Activated CD4-positive, alpha-beta T cell treated with anti-CD3 and anti-CD28 coated beads, Interleukin-2, amount 10 ng/mL, durations not matched to agents 7 days and 5 days (primary cell): ENCODE measurements at places on chromosomes 13 and 19. TPM values are rescaled to one million over a fixed set of nuclear protein-coding genes. Genes with fewer than 3 reads are reported as not detected.

DNA sequence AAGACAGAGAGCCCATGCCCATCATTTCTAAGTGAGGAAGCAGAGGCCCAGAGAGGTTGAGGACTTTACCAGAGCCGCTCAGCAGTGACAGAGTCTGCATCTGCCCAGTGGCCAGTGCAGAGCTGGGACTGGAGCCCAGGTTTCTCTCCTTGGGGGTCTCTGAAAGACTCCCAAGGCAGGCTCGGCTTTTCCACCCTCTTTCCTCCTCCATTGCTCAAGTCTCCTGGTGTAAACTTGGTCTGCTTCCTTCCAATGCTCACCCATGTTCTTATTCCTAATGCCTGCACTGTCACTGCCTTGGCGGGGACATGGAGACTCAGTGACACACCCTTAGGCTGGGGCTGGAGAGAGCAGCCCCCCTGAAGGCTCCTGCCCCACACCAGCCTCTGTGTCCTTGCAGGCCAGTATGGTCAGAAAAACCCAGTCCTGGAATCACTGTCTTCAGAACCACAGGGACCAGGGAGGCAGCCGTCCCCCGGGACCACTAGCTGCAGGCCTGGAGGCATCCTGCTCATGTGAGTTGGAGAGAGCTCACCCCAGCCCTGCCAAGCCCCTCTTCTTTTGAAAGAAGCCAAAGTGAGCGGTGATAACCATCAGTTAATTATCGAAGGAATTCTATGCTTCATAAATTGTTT lies 211.0 kb upstream of the ZNF536 start:
- H3K4me3 ChIP-seq = no peak overlapping the region
- no peaks in the 10 kb centered on the region for H3K27me3 ChIP-seq
- no peaks in the 10 kb centered on the region for H3K36me3 ChIP-seq
- DNase-seq = no peak

GRCh38 chr13:114065141-114065925 lies 67.1 kb downstream of the RASA3 start:
- H3K36me3 ChIP-seq = peaks cover 52% of the 10 kb centered on the region
- peak overlapping the region; percentile 92 for H3K27ac ChIP-seq
- peak; percentile 66 for DNase-seq
- H3K27me3 ChIP-seq = no peaks in the 10 kb centered on the region
- H3K4me1 ChIP-seq = peaks cover 62% of the 10 kb centered on the region
- peak overlapping the region; percentile 69 for H3K4me3 ChIP-seq

GRCh38 chr19:34213283-34213682 lies 41.0 kb downstream of the LSM14A start:
- H3K27me3 ChIP-seq = no peaks in the 10 kb centered on the region
- no peak overlapping the region for H3K4me3 ChIP-seq
- peaks cover 27% of the 10 kb centered on the region for H3K4me1 ChIP-seq
- DNase-seq = no peak

DNA sequence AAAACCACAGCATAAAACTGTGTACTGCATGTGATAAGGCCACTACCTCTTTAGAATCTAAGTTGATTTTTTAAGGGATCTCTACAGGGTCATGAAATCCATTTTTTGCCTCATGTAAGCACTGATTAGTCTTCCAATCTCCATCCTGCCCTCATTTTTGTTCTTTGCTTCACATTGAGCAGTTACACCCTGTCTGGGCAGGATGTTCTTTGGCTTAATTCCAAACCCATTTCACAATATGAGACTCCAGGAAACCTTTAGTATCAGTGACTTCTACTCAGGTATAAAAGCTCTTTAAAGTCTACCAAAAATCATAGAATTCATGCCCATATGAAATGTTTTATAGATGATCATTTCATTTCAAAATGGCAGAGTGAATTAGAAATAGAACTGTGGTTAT lies 592.6 kb downstream of the TBC1D4 start:
- H3K4me3 ChIP-seq = no peak overlapping the region
- H3K27me3 ChIP-seq = peaks cover 2% of the 10 kb centered on the region
- H3K36me3 ChIP-seq = no peaks in the 10 kb centered on the region
- no peak overlapping the region for H3K27ac ChIP-seq

Gene ZNF579
- 8.0 TPM for total RNA-seq

Gene C19orf81
- total RNA-seq = not detected

GRCh38 chr13:76677043-76677442 lies 209.2 kb downstream of the KCTD12 start:
- H3K27ac ChIP-seq = no peak overlapping the region
- H3K4me1 ChIP-seq = no peaks in the 10 kb centered on the region
- H3K4me3 ChIP-seq = no peak overlapping the region
- peaks cover 7% of the 10 kb centered on the region for H3K27me3 ChIP-seq
- no peaks in the 10 kb centered on the region for H3K36me3 ChIP-seq

Gene ONECUT3
- total RNA-seq = not detected

Gene SYT5
- not detected for total RNA-seq

DNA sequence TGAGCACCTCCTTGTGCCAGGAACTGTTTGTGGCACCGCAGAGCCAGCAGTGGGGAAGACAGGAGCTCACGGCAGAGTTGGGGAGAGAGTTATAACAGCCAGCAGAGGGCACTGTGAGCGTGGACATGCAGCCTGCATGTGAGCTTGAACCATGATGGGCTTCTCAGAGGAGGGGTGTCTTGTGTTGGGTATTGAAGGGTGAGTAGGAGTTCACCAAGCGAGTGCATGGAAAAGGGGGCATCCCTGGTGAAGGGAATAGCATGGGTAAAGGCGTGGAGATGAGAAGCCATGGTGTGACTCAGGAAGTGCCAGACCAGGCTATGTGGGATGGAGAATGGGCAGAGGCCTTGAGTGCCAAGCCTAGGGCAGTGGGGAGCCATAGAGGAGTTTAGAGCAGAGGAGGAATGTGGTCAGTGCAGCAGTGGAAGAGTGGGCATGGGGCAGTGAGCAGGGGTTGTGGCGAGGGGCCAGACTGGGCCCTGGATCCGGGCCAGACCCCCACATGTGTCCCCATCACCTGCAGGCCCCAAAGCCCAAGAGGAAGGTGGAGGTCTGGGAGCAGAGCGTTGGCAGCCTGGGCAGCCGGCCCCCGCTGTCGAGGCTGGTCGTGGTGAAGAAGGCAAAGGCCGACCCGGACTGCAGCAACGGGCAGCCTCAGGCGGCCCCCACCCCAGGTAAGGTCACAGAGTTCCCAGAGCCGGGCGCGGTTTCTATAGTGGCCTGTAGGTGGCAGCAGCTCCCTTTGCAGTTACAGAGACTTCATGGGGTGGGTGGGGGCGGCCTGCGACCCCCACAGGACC lies 11.8 kb upstream of the SHD start:
- no peaks in the 10 kb centered on the region for H3K27me3 ChIP-seq
- H3K4me1 ChIP-seq = peaks cover 35% of the 10 kb centered on the region
- H3K36me3 ChIP-seq = peaks cover 39% of the 10 kb centered on the region
- H3K27ac ChIP-seq = no peak overlapping the region
- peak; percentile 74 for DNase-seq

DNA sequence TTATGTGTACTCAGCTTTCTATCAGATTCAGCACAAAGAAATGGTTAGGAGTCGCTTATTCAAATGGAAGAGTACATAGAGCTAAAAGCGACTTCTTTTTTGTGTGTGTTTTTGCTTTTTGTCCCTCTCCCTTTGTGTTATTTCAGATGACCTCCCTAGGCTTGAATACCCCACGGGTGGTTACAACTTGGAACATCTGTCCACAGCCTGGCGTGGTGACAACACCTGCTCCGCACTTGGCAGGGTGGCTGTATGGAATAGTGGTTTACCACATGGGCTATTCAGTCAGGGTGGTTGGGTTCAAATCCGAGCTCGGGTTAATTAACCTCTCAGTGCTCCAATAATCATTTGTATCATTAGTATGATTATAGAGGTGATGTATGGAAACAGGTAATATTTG lies 151.6 kb upstream of the FREM2 start:
- H3K27me3 ChIP-seq = no peaks in the 10 kb centered on the region
- no peak for DNase-seq
- H3K36me3 ChIP-seq = no peaks in the 10 kb centered on the region
- no peak overlapping the region for H3K4me3 ChIP-seq
- no peaks in the 10 kb centered on the region for H3K4me1 ChIP-seq
- no peak overlapping the region for H3K27ac ChIP-seq

DNA sequence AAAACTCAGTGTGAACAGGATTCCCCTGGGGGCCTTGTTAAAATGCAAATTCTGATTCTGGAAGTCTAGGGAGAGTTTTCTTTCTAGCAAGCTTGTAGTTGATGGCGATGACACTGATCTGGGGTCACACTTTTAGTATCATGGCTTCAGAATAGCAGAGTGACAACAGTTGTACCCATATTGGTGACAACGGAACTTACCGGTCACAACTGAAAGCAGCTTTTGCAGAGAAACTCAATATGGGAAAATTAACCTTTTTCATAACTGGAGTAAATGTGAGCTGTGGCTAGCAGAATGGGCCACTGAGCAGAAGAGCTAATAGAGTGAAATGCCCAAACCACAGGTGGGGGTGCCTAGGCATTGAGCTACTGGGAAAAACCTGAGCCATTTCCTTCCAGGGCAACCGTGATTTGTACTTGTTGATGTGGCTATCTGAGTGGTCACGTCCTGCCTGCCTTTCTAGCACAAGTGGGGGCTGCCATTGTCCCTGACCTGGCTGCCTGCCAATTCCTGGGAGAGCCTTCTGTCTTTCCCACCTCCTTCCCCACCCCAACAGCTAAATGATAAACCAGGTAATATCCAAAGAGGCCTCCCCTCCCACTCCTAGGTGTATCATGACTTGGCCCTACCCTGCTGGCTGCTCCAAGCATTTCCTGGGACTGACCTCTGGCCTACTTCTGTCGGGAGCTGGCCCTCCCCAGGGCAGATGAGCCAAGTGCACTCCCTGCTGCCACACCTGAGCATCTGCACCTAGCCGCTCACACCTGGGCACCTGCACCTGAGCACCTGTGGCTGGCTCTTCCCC lies 1.7 kb upstream of the SLC10A2 start:
- no peak overlapping the region for H3K27ac ChIP-seq
- H3K27me3 ChIP-seq = no peaks in the 10 kb centered on the region
- no peak for DNase-seq
- no peak overlapping the region for H3K4me3 ChIP-seq
- no peaks in the 10 kb centered on the region for H3K4me1 ChIP-seq

GRCh38 chr19:28294395-28294794 lies 918.6 kb downstream of the UQCRFS1 start:
- no peaks in the 10 kb centered on the region for H3K27me3 ChIP-seq
- H3K27ac ChIP-seq = no peak overlapping the region
- H3K4me3 ChIP-seq = no peak overlapping the region
- no peaks in the 10 kb centered on the region for H3K4me1 ChIP-seq
